ENCODE measurements at places on chromosomes 11 and 22.

- DNase-seq = no peak
Measured at GRCh38 chr11:44250421-44250820, 59.5 kb downstream of the ALX4 start.

GRCh38 chr11:358129-358800, 11.0 kb upstream of the B4GALNT4 start:
- no peak for DNase-seq

DNA sequence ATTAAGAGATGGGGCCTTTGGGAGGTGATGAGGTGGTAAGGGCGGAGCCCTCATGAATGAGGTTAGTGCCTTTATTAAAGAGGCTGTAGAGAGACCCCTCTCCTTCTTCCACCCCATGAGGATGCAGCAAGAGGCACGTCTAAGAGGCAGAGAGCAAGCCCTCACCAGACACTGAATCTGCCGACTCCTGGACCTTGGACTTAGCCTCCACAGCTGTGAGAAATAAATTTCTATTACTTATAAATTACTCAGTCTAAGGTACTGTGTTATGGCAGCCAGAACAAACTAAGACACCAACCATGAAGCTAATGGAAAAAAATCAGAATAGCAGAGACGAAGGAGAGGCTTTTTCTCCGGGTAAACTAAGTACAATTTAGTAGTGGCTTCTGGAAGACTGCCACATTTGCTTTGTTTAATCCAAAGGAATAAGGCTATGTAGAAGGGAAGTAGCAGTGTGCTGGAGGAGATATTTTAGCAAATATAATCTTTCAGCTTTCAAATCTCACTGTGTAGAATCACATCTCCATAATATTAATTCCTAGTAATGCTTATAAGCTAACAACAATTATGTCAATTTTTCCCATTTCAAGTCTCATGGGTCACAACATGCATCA, 12.3 kb upstream of the SIK2 start:
- no peak for DNase-seq

DNA sequence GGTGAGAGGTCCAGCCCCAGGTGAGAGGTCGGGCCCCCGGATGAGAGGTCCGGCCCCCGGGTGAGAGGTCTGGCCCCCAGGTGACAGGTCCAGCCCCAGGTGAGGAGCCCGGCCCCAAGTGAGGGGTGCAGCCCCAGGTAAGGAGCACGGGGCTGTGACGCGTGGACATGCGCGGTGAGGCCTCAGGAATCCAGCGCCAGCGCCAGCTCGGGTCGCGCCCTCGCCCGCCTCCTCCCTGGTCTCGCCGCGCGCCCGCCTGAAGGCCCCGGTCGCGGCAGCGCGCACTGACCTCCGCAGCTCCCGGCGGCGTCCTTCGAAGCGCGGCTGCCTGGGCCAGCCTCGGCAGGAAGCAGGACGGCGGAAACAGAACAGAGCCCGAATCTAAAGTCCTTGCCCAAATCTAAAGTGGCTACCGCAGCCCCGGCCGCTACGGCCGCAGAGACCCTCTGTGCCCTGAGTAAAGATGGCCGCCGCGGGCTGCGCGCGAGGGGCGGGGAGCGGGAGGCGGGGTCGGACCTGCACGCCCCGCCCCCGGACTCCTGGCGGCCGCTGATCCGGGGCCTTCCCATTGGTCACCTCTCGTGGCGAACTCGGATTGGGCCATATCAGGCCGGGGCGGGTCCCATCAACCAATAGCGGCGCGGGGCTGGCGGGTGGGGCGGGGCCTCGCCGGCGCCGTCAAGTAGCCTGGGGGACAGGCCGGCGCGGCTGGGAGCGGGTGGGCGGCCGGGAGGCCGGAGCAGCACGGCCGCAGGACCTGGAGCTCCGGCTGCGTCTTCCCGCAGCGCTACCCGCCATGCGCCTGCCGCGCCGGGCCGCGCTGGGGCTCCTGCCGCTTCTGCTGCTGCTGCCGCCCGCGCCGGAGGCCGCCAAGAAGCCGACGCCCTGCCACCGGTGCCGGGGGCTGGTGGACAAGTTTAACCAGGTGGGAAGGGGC, at the start of the genes ALG12 and CRELD2:
Gene ALG12, minus strand, starts transcription at position 465 of the 937 bp plus-strand sequence. CDS start 4,673 bp downstream, outside the sequence.
Gene CRELD2, plus strand, starts transcription at position 661 of the 937 bp plus-strand sequence. Its CDS starts 136 bp downstream, at position 797.
- DNase-seq = peak; percentile 97

- DNase-seq = no peak
Measured at GRCh38 chr11:118051136-118051610, 25.7 kb upstream of the TMPRSS4 start.
